Dorsolateral prefrontal cortex (tissue), 122 donors: ENCODE measurements at places on chromosomes 1 and 21.

DNA sequence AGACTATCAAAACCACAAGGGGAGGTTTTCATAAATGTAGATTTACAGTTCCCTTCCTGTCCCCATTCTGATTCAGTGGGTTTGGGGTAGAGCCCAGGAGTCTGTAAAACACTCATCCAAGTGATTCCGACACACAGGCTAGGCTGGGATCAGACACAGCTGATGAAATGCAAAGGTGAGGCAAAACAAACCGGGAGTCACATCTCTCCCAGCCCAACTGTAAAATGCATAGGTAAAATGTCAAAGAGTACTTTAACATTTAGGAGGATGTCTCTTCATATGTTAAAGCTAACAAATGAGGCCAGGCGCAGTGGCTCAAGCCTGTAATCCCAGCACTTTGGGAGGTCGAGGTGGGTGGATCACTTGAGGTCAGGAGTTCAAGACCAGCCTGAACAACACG, 45.0 kb downstream of the ZNF281 start:
- DNase-seq, result no peak

- no peak for DNase-seq
Observed at GRCh38 chr1:97781762-97782337, 139.0 kb downstream of the DPYD start.

GRCh38 chr1:38000233-38000528, 5.1 kb downstream of the FHL3 start:
- no peak for DNase-seq

- DNase-seq, result no peak
Observed at GRCh38 chr1:96519851-96520578, 201.6 kb upstream of the PTBP2 start.

DNA sequence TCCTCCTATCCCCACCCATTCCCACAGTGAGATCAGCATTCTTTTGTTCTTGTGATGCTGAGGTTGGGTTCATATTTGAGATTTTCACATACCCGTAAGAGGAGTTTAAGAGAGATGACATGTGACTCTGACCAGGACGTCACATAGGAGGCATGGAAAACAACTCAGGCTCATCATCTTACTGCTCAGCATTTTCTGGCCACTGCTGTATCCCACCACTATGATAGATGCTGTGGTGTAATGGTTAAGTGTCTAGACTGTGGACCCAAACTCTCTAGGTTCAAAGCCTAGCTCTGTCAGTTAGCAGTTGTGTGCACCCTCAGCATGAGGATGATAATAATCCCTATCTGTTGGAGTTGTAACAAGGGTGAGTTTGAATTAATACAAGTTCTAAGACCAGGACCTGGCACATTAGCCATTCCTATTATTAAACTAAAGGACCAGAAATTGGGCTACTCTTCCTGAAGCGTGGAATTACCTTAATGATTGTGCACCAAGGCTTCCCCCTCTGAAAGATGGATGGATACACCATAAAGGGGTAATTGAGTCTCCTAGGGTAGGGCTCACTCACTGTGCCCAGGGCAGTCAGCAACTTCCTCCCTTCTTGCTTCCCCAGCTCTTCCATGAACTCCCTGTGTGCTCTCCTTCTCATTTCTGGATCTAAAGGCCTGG, 40.9 kb downstream of the LGR6 start:
- no peak for DNase-seq

DNA sequence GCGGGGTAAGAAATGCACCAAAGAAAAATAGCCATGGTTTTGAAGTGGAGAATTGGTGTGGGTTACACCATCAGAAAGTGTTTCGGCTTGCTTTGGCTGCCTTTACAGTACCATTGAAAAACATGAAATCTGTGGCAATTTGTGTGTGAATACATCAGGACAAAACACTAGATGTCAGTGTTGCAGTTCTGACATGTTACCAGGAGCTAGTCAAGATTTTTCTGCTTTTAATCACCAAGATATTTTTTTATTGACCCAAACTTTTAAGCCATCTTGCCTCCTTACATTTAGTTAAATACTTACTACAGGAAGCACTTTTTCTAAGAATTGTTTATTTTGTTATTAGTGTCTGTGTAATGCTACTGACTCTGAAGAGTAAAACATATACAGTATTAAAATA, 14.3 kb downstream of the RRP15 start:
- no peak for DNase-seq

GRCh38 chr1:180000575-180000974, 46.0 kb downstream of the CEP350 start:
- no peak for DNase-seq

GRCh38 chr1:166870584-166870983, 5.5 kb downstream of the TADA1 start:
- DNase-seq, result no peak

GRCh38 chr1:45945426-45945825, 142.0 kb downstream of the MAST2 start:
- no peak for DNase-seq

DNA sequence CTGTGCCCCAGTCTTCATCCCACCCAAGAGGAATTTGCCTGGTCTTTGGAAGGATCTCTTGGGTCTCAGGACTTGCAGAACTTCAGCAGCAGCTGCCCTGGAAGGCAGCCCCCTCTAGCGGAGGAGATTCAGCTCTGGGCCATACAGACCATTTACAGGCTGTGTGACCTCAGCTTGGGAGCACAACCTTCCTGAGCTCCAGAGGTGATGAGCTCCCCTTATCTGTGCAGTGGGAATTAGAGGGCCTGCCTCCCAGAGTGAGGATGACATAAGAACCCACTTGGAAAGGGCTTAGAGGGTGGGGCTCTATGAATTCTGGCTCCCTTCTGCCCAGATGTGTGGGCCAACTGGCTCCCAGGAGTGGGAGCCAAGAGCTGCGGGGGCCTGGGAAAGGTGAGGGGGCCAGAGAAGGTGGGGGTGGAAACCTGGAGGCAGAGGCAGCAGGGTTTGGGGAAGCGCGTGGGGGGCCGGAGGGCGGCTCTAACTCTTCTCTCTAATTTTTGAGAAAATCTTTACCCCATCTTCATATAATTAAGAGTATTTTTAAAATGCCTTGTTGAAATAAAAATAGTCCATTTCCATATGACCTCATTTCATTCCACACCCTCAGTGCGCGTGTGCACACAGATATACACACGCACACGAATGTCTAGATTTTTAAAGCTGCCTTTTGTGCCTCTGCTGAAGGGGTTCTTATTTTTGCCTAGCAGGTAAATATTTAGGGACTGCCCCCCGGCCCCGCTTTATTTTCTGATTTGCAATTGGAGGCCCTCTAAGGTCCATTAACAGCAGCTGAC, 21.5 kb downstream of the EPHB2 start:
- no peak for DNase-seq

DNA sequence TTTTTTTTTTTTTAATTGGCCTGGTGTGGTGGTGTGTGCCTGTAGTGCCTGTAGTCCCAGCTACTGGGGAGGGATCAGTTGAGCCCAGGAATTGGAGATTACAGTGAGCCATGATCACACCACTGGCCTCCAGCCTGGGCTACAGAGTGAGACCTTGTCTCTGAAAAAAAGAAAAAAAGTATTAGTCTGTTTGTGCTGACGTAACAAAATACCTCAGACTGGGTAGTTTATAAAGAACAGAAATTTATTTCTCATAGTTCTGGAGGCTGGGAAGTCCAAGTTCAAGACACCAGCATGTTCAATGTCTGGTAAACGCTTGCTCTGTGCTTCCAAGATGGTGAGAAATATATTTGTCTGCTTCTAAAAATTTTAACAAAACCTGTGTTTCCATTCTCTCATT, 25.8 kb downstream of the TRAF5 start:
- no peak for DNase-seq

- DNase-seq, result no peak
Observed at GRCh38 chr1:192575499-192576189, at the start of gene RGS1. Gene RGS1, plus strand, starts transcription at chr1:192575773. Its CDS starts 20 bp downstream, at chr1:192575793.

DNA sequence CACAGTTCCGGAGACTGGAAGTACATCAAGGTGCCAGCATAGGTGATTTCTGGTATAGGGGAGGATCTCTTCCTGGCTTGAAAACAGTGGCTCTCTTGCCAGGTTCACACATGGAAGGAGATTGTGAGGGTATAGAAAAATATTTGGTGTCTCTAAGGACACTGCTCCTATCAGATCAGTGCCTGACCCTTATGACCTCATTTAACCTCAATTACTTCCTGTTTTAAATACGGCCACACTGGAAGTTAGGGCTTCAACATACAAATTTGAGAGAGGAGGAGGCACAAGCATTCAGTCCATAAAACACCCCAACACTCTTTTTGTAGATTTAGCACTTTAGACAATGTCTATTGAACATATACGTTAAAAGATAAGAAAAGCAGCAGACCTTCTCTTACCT, 37.0 kb downstream of the COL6A1 start:
- DNase-seq, result no peak

- DNase-seq, result peak; percentile 27
Observed at GRCh38 chr1:226912587-226913176, 27.4 kb upstream of the COQ8A start.

- no peak for DNase-seq
Observed at GRCh38 chr1:3399732-3400131, 54.7 kb upstream of the ARHGEF16 start.

- DNase-seq, result no peak
Observed at GRCh38 chr21:43903451-43904091, 38.5 kb downstream of the AGPAT3 start.

- DNase-seq, result no peak
Observed at GRCh38 chr1:206550446-206550845, 43.1 kb downstream of the RASSF5 start.

GRCh38 chr1:233004451-233004850, 54.0 kb downstream of the NTPCR start:
- no peak for DNase-seq

DNA sequence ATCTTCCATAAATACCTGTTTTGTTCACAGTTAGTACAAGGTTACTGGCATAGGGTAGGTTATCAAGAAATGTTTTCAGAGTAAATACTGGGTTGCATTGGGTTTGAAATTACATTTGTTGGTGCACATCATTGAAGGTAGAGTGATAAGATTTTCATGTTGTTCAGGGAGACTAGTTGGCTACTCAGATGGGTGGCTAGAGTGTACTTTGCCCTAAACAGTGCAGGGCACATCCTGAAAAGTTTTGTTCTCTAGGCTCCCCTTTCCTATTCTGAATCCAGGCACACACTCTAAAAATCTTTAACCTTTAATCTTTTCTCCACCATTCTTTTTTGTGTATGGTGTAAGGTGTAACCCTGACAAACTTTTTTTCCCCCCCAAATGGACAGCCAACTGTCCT, 18.0 kb downstream of the POU2F1 start:
- no peak for DNase-seq

DNA sequence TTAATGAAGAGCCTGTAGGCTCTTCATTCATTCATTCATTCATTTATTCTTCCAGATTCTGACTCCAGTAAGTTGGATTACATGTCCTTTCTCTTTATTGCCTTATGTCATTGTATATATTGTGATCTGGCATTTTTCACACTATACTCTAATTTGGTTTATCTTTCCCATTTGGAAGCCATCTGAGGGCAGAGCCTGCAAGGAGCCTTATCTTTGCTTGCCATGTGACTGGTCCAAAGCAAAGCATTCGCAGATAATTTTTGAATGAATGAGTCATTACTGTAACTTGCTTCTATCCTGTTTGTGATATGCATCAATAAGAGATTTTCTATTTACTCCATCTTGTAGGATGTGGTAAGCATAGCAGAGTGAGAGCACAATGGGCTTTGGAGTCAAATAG, 108.4 kb upstream of the DAB1 start:
- no peak for DNase-seq

DNA sequence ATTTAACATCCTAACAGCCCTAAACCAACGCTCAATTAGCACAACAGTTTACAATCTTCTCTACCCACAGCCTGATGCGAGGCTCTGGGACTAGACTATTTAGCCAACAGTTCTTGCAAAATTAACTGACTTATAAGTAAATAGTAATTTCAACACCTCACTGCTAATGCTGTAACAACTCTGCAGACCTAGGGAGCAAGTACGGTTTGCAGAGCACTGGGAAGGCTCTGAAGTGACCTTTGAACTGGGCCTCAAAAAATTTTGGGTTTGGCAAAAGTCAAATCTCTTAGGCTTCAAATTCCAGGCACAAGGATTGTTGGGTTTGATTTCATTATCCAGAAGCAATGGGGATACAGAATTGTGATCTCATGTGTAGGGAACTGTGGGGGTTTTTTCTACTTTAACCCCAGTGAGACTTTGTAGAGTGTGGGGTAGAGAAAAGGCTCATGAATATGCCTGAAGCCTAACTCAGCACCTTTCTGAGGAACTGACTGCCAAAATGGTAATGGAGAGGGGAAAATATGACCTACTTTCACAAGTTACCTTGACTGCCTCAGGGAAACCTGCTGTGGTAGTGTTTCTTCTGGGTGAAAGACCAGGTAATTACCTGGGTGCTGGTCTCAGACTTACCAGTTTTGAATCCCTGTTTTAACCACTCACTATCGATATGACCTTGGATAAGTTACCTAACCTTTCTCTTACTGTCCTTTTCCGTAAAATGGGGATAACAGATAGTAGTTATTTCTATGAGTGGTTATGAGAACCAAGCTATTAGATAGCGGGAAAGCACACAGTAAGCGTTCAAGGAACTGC, 889 bp upstream of the TXLNA start:
- no peak for DNase-seq

GRCh38 chr1:84493747-84494146, 12.4 kb upstream of the SPATA1 start:
- no peak for DNase-seq

DNA sequence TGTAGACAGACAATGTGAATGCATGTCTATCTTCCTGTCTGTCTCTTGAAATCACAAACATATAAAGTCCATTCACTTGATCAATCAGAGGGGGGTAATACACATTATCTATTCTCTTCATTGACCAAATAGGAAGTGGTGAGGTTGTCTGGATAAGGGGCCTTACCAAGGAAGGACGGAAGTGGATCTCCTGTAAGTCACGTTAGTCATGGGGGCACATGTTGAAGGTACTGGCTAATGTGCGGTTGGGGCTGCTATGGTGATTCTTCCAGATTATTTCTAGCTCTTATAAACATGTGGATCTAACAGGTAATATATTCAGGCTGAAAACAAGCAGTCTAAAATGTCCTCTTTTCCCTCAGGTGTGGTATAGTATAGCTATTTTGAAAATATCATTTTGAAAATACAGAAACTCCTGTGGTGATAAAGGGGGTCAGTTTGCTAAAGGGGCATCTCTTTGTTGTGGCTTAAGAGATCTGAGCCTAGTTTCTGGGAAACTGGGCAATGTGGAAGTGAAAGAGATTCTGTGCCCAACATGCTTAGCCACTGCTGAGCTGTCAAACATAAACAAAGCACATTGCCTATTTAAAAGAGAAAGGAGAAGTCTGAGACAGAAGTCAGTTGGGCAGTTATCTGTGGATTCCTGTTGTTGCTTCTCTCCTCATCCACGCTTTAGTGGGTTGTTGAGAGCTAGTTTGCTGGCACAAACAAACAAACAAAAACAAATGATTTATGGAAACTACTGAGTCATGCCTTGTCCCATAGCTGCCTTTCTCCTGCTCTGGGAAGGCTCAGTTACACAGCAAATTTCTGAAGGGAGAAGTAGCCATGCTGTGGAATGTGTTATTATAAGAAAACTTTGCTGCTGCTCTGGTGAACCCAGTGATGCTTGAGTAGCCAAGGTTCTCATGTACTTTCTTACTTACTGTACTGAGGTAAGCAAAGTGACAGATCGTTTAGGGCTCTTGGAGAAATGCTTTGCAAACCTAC, 166.9 kb downstream of the HLX start:
- DNase-seq, result no peak

- DNase-seq, result no peak
Observed at GRCh38 chr21:38520511-38520910, 22.2 kb upstream of the ERG start.
